ENCODE measurements at places on chromosomes 6 and 20.

- DNase-seq = no peak
These were observed 481.1 kb downstream of the TFAP2B start for GRCh38 chr6:51299621-51300380.

- DNase-seq = no peak
These were observed 7.2 kb upstream of the TRIB3 start for GRCh38 chr20:373171-373890.

DNA sequence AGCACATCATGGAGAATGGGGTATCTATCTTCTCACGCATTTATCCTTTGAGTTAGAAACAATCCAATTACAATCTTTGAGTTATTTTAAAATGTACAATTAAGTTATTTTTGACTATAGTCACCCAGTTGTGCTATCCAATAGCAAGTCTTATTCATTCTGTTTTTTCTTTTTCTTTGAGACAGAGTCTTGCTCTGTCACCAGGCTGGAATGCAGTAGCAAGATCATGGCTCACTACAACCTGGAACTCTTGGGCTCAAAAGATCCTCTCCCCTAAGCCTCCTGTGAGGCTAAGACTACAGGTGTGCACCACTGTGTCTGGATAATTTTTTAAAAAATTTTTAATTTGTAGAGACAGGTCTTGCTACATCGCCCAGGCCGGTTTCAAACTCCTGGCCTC, 201.5 kb upstream of the ZNF217 start:
- DNase-seq = no peak

- peak; percentile 22 for DNase-seq
These were observed 544 bp downstream of the SMIM29 start for GRCh38 chr6:34248198-34248726.

DNA sequence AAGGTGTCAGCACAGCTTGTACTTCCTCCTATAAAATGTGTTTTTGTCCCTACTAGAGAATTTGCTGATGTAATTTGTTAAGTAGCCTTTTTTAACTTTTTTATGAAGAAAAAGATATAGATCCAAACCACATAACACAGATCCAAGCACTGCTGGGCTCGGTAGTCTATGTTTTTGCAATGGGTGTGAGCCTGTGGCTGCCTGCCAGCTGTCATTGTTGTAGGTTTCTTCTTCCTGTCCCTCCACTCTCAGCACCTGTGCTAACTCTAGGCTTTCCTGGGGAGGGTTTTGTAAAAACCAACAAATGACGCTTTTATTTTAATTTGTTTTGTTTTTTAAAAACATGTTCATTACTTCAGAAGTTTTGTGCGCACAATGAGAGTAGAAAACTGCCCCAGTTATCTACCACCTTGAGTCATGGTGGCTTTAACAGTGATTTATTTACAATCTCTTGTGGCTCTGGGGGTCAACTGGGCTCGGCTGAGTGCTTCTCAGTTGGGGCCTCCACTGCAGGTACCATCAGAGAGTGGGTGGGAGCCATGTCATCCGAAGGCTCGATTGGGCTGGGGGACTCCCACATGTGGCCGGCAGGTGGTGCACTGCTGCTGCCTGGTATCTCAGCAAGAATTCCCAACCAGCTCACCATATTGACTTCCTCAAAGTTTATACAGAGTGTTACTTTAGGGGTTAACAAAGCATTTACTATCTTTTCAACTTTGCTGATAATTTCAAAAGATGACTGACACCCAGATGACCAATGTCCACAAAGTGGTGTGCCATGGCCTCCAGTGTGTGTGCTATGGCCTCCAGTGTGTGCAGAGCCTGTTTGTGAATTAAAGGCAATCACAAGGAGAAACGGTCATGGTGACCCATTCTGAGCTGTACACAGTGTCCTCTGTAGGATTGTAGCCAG, 3.0 kb upstream of the CCR6 start:
- peak; percentile 36 for DNase-seq

DNA sequence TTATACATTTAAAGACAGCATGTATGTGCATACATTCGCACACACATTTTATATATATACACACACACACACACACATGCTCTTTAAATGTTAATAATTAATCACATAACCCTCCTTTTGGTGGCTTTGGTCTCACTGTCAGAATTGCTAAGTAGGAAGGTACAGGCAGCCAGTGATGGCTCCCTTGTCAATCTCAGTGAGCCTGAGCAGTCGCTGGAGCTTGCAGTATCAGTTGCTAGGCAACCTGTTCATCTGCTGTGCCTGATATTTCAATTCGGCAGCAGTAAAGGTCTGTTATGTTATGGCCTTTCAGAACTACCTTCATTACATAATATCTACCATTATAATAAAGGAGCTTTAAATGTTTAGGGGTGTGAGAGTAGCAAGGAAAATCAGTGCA, 374.3 kb downstream of the LMBRD1 start:
- DNase-seq = no peak

GRCh38 chr6:155001482-155001881, 6.4 kb downstream of the TIAM2 start:
- DNase-seq = no peak

- no peak for DNase-seq
These were observed 277.1 kb downstream of the PAX1 start for GRCh38 chr20:21982559-21982958.

- no peak for DNase-seq
These were observed 15.7 kb upstream of the AHCY start for GRCh38 chr20:34318609-34319443.

DNA sequence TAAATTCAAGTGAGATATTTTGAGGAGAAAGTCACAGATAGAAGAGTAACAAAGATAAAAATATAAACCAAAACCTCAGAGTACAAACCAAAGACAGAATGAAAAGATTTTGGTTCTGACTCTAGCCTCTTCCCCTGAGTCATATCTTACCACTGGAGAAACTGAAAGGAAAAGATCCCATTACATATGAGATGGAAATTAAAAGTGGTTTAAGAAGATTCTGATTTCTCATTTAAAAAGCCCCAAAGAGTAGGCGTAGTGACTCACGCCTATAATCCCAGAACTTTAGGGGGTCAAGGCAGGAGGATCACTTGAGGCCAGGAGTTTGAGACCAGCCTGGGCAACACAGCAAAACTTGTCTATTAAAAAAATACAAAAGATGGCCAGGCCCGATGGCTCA, 30.6 kb downstream of the SPINT4 start:
- no peak for DNase-seq

GRCh38 chr6:152034631-152035030, 227.1 kb downstream of the ESR1 start:
- no peak for DNase-seq

DNA sequence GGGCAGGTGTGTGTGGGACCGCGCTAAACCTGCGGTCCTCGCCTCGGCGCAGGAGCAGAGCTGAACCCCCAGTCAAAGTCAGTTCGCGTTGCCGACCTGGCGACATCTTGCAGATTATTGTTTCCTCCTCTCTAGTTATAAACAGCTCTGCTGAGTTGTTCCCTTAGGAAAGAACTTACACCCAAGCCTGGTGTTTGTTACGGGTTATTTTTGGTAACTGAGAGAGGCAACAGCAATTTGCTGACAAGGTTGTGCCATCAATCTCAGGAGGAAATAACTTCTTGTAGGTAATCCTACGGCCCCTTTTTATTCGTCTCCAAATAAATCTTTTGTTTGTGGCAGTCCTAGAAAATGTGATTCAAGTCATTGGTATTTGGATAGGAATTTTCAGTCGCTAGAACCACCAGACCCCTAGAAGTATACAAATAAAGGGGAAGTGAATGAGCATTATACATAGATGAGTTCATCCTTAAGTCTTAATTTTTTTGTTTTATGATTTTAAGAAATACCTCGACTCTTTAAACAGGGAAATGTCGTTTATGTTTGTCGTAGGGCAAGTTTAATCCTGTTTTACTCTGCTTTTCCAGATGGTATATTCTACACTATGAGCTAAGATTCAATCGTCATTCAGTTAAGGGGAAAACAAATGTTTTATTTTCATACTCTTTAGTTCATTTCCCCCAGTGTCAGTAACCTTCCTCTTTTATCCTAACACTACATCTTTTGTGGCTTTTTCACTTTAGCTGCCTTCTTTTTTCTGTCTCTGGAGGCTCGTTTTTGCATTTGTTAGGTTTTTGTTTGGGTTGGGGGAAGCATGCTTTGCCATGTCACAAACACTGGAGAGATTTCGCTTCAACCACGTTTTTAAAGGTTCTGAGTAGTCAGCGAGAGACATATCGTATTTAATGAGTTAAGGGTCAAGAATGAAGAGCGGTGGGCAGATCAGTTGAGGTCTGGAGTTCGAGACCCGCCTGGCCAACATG, 1.2 kb downstream of the PM20D2 start:
- no peak for DNase-seq
